ENCODE measurements at places on chromosomes 13 and 19.

DNA sequence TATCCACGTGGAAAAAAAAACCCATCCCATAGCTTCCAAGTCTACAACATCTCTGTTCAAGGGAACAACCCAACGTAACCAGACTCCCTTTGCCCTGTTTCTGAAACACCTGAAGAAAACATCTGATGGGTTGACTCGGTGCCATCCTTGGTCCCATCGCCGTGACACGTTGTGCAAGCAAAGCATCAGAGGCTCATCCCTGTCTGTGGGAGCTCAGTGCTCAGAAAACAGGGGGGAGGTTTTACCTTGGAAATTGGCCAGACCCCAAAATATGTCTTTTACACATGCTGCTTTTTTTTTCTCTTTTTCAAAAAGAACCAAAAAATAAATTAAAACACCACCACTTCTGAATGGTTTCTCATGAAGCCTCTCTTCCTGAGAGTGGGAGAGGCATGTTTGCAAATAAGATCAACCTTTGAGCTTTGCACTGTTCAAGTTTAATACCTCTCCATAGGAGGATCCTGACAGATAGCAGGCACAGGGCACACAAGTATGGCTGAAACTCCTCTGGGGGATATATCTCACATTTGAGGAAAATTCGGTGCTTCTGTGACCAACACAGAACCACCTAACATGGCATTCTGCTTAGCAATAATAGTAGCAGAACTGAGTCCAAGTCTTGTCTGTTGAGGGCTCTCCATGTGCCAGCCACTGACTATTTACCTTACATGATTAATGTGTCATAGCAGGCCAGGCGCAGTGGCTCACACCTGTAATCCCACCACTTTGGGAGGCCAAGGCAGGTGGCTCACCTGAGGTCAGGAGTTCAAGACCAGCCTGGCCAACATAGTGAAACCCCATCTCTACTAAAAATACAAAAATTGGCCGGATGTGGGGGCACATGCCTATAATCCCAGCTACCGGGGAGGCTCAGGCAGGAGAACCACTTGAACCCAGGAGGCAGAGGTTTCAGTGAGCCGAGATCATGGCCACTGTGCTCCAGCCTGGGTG, 7.0 kb upstream of the PVR start:
- no peak for DNase-seq

- DNase-seq = no peak
Measured at GRCh38 chr13:76160506-76160905, 524.4 kb downstream of the LMO7 start.

DNA sequence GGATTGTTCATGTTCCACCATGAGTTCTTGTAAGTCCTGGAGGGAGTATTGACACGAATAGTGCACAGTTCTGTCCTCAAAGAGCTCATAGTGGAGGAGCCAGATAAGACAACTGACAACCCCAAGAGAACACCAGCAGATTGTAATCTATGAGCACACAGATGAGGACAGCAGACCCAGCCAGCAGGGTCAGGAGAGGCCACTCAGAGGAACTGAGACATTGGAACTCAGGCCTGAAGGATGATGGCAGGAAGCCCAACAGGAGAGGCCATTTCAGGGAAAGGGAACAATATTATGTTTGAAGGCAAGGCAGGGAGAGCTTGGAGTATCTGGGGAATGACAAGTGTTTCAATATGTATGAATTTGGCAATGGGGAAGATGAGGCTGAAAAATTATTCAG, 63.7 kb upstream of the IPO5 start:
- DNase-seq = no peak

- peak; percentile 61 for DNase-seq
Measured at GRCh38 chr19:15379999-15380647, 536 bp upstream of the AKAP8 start.

- DNase-seq = no peak
Measured at GRCh38 chr19:35986664-35987570, 8.1 kb upstream of the SDHAF1 start.

- DNase-seq = no peak
Measured at GRCh38 chr13:108996430-108996829, 367.0 kb downstream of the MYO16 start.

- DNase-seq = no peak
Measured at GRCh38 chr13:106477303-106477702, 58.2 kb downstream of the EFNB2 start.

- no peak for DNase-seq
Measured at GRCh38 chr19:56930647-56931535, 90.4 kb upstream of the PEG3 start.

DNA sequence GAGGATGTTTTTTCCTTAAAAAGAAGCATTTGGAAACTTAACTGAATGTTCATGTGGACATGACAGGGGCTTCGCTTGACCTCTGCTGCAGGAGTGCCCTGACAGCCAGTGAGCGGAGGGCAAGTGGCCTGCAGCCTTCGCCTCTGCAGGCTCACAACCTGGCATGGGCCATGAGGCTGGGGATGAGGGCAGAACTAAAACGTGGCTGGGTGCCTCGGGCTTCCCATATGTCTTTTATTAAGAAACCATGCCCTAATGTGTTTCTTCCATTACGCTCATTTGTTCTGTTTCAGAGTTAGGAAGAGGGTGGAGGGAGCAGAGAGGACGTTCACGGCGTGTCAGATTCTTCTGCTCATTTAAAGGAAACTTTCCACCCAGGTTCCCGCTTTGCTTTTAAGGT, 2.9 kb downstream of the ARHGEF7 start:
- DNase-seq = no peak

GRCh38 chr19:56942756-56943155, 102.2 kb upstream of the PEG3 start:
- DNase-seq = no peak

- DNase-seq = no peak
Measured at GRCh38 chr19:14463747-14464146, 11.4 kb downstream of the PTGER1 start.

- DNase-seq = no peak
Measured at GRCh38 chr13:112521073-112521685, 66.8 kb downstream of the TUBGCP3 start.

DNA sequence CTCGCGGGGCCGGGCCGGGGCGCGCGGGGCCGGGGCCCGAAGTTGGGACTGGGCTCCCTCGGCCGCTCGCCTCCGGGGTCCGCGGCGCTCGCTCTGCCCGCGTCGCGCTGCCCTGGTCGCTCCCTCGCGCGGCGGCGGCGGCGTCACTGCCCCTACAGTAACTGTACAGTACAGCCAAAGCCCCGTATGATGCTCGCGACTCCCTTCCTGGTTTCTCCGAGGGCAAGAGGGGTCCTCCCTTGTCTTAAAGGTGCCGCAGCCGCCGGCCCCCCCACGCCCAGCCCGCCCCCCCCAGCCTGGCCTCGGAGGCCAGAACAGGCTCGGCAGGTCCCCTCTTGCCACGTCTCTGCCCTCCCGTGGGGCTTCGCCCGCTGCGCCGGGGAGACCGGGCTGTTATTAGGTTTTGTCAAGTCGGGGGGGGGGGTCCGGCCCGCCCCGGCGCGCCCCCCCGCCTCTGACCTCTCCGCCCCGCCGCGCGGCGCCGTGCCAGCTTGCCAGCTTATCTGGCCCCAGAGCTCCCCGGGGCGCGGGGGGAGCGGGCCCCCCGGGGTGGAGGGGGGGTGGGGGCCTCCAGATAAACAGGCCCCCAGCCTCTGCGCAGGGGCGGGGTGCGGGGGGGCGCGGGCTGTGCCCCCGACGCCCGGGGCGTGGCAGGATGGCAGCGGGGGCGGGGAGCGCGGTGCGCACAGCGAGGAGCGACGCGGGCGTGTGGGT, at the start of gene ZBTB7A:
ZBTB7A (minus strand) TSS at position 218 of the 714 bp plus-strand sequence. CDS start 11,667 bp downstream, outside the sequence.
- peak; percentile 71 for DNase-seq

GRCh38 chr13:70932511-70932910, 824.3 kb upstream of the KLHL1 start:
- no peak for DNase-seq

GRCh38 chr19:2097203-2097885, 629 bp downstream of the IZUMO4 start:
- no peak for DNase-seq

DNA sequence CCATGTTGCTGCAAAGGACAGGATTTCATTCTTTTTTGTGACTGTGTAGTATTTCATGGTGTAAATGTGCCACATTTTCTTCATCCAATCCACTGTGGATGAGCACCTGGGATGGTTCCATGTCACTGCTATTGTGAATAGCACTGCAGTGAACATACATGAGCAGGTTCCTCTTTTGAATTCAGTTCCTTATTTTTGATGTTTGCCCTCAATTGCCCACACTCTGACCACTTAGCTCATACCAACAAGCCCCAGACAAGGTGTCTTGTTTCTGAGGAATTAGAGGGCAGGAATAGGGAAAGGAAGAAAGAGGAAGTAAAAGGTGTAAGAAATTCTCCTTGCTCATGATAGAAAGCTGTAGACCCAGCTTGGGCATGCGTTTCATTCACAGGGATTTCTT, 244.2 kb upstream of the ZNF507 start:
- no peak for DNase-seq

DNA sequence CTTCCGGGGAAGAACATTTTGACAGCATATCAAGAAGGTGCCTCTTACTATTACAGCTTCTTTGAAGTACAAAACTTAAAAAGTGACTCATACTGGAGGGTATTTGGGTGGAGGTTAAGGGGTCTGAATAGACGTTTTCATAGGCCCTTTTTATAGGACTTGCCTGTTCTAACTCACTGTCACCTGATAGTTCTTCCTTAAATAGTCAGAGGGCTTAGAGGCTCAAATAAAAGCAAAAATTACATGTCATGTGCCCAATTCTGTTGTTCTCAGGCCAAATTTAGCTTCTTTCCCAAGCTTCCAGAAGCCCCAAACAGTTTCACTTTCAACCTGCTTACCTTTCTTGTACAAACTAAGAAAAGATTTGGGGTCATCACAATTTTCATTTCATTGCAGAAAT, 16.1 kb upstream of the SLC46A3 start:
- no peak for DNase-seq

GRCh38 chr19:44812142-44812718, 3.3 kb downstream of the BCAM start:
- DNase-seq = no peak

- no peak for DNase-seq
Measured at GRCh38 chr13:76226941-76227340, 590.8 kb downstream of the LMO7 start.

DNA sequence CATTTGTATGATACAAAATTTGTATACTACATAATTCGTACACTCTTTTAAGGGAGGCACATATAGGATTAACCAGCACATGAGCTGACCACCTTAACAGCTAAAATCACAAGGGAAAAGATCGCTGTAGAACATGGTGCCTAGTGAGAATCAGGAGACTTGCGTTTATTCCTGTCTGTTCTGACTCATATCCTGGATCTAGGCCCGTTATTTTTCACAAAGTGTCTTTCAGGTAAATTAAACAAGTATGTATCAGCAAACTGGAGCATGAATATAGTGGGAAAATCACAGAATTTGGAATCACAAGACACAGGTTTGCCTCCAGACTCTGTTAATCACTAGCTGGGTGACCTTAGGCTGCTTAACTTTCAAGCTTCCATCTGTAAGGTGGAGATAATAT, 47.5 kb upstream of the ESD start:
- DNase-seq = peak; percentile 58

GRCh38 chr19:45172173-45172572, 5.9 kb downstream of the TRAPPC6A start:
- DNase-seq = no peak

GRCh38 chr19:4897146-4897545, 5.5 kb downstream of the ARRDC5 start:
- no peak for DNase-seq

DNA sequence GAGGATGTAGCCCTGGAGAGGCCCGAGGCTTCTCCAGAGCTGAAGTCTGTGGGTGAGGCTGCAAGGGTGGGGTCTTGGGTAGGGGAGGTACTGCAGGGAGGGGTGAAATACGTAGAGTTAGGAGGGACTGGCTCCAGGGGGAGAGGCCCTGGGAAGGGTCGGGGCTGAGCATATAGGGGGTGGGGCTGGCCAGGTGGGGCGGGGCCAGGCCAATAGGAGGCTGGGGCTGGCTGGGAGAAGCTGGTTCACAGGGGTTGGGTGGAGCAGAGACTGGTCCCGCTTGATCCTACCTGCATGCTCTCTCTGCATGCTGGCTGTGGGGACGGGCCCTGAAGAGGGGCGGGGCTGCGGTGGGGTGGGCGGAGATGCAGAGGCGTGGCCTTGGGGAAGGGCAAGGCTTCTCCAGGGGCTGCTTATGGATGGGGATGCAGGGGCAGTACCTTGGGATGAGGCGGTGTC, 51.9 kb downstream of the CELF5 start:
- DNase-seq = peak; percentile 73

DNA sequence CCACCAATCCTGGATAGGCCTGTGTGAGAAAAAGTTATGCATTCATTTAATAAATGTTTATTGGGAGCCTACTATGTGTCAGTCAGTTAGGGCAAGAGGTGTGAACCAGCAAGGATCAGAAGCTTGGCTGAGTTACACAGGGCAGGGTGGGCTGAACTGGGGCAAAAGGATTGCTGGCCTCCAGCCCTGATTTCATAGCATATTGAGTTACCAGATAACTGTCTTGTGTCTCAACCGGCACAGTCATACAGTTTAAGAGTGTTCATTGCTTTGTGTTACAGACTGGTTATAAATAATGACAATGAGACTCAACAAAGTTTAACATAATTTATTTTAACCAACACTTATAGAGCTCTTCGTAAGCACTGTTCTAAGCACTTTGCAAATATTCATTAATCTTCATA, 253.8 kb downstream of the DLEU7 start:
- DNase-seq = peak; percentile 77

DNA sequence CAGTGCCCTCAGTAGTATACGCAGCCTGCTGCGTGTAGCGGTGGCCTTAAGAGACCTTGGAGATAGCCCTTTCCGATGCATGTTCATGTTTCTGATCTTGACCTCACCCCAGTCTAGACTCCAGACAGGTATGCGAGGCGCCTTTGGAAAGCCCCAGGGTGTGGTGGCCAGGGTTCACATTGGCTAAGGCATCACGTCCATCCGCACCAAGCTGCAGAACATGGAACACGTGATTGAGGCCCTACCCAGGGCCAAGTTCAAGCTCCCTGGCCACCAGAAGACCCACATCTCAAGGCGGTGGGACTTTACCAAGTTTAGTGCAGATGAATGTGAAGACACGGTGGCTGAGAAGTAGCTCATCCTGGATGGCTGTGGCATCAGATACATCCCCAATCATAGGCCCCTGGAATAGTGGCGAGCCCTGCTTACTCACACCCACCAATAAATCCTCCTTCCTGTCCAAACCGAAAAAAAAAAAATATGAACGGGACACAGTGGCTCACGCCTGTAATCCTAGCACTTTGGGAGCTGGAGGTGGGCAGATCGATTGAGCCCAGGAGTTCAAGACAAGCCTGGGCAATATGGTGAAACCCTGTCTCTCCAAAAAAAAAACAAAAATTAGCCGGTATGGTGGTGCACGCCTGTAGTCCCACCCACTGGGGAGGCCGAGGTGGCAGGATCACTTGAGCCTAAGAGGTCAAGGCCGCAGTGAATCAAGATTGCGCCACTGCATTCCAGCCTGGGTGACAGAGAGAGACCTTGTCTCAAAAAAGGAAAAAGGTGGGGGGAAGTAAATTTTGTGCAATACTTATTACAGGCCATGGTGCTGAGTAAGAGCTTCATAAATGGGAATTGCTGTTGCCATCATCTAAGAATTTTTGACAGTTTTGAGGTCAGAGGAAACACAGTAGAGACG, 12.4 kb upstream of the CBLC start:
- DNase-seq = peak; percentile 52

- DNase-seq = no peak
Measured at GRCh38 chr13:99986741-99987140, 5.2 kb downstream of the ZIC2 start.

Measured in MCF 10A (cell line).